ENCODE measurements at places on chromosomes 1 and 21.

DNA sequence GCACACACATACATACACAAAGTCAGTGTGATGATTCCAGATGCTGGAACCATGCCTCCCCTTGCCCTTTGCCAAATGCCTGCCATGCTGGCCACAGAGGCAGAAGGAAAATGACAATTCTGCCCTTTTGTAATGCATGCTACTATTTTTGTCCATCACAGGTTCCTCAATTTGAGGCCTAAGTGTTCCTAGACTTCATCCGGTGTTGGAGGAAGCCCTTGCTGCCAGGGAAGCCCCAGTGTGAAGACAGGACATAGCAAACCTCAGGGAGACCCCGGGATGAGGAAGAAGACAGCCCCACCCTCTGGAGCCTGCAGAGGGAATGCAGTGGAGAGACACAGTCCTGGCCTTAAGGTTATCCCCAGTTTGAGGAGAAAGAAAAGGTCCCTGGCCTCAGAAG, 14.4 kb downstream of the PRR9 start:
- DNase-seq: no peak

GRCh38 chr1:153577624-153578051, 12.0 kb upstream of the S100A2 start:
- DNase-seq: no peak

DNA sequence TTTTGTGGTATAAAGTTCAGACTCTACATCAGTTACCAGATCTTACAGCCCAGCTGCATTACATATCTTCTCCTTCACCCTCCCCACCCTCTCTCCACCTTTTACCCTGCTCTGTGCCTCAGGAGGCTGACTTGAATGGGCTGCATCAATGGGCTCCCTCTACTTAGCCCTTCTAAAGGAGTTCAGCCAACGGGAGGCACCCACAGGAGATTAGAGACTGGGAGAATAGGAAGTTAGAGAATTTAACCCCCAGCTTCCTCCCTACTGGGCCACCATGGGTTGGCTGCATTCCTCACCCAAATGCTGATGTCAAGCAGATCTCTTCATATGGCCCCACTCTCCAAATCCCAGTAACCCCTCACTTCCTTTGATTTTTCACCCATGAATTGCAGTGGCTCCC, 17.1 kb upstream of the DUSP23 start:
- no peak for DNase-seq

DNA sequence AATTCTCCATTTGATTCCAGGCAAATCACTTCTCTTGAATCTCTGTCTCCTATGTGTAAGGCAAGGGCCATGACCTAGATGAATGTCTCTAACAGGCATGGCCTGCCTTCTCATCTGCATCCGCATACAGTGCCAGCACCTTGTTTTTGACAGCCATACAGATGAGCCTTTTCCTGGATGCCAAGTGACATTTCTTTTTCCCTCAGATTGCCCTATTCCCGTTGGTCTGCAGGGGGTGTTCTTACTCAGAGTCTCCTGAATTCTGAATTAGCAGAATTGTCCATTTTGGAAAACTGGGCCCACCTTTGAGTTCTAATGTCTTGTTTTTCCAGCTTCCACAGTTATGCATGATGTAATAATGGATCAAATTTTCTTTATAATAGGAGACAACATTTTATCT, 88.0 kb upstream of the ADAR start:
- DNase-seq: no peak

- no peak for DNase-seq
Measured at GRCh38 chr21:44897326-44898010, 23.2 kb downstream of the ITGB2 start.

- no peak for DNase-seq
Measured at GRCh38 chr1:113194846-113195830, 122.1 kb downstream of the LRIG2 start.

- no peak for DNase-seq
Measured at GRCh38 chr1:111948209-111949171, 41.0 kb downstream of the KCND3 start.

- DNase-seq: no peak
Measured at GRCh38 chr1:64072089-64072793, 131.2 kb upstream of the UBE2U start.

- no peak for DNase-seq
Measured at GRCh38 chr1:62229468-62229867, 34.8 kb downstream of the L1TD1 start.

- no peak for DNase-seq
Measured at GRCh38 chr1:200429221-200429751, 19.4 kb upstream of the ZNF281 start.

GRCh38 chr21:33642896-33643657, 776 bp downstream of the ITSN1 start:
- DNase-seq: peak; percentile 3

- DNase-seq: no peak
Measured at GRCh38 chr1:228190182-228190581, 17.7 kb upstream of the OBSCN start.

DNA sequence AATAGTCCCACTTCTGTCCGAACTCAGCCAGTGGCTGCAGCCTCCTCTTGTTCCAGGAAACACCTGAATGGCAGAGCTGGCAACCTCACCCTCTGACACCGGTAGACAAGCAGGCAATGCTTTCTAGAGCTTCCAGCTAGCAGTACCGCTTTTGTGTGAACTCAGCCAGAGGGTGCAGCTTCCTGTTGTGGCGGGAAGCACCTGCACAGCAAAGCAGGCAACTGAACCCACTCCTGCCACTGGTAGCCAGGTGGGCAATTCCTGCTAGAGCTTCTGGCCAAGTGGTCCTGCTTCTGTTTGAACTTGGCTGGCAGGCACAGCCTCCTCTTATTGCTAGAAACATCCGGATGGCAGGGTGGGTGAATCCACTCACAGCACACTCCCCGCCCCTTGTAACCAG, 40.1 kb upstream of the TMPRSS15 start:
- DNase-seq: no peak

- DNase-seq: no peak
Measured at GRCh38 chr1:210294999-210295745, 33.5 kb upstream of the HHAT start.

Data from activated CD4-positive, alpha-beta T cell treated with anti-CD3 and anti-CD28 coated beads for 24 hours (primary cell).